HTR-8/SVneo (cell line): ENCODE measurements at places on chromosomes 4 and X.

DNA sequence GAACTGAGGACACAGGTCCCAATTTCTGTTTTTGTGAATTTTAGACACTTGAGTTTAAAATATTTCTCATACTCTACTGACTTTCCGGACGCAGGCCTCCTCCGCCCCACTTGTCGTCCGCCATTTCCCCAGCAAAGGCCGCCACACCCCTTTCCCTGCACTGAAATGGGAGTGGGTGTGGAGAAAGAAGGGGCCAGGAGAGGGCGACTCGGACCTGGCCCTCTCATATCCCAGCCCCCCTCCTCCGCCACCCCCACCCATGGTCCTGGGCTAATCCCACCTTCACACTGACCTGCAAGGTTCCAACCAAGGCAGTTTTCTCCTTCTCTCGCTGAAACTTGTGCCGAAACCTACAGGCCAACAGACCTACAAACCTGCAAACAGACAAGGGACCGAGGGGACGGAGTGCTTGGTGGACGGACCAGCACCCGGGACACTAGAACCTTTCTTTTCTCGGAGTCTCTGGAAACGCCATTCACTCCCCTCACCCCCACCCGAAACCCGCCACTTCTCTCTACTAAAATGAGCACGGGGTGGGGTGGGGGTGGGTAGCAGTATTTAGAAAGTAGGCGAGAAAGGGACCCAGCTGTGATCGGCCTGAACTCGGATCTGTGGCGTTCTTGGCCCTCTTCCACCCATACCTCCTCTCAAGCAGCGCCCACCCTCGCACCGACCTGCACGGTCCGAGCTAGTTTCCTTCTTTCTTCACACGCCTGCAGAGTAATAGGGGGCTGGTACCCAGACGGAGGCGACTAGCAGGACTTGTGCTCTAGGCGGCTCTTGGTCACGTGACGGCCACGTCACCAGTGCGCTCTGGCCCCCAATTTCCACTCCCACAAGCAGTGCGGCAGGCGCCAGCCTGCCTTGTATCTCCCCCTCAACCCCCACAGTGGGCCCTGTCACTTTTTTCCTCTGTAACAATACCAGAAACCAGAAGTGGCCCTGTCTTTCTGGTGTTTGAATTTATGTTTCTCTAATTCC lies at the start of gene ARMCX6:
Gene ARMCX6 (minus strand): TSS at position 790 of the 981 bp plus-strand sequence. CDS start 1,380 bp downstream, outside the sequence.
- peak; percentile 31 for DNase-seq

- DNase-seq: no peak
Measured at GRCh38 chr4:153780221-153780620, 8.7 kb downstream of the SFRP2 start.

- no peak for DNase-seq
Measured at GRCh38 chr4:162791226-162791625, 375.5 kb downstream of the NAF1 start.

GRCh38 chr4:149910177-149910576 lies 94.5 kb upstream of the IQCM start:
- no peak for DNase-seq

- DNase-seq: no peak
Measured at GRCh38 chrX:131067846-131068745, 9.9 kb downstream of the ARHGAP36 start.

- DNase-seq: no peak
Measured at GRCh38 chrX:72040506-72040905, 91.2 kb downstream of the RTL5 start.

DNA sequence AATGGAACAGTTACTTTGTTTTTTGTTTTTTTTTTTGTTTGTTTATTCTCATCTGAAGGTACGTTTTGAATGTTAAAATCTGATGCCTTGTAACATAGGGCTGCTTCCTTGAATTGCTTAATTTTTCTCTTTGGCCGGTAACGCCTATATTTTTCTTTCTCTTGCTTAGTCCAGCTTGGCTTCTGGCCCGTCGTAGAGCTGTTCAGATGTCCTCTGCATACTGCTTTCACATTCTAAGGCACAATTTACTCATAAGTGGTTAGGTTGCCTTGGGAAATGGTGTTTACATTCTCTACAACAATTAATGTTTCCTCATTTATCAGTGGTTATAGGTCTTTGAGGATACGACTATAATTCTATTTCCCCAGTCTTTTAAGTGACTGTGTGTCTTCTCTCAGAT lies 7.9 kb downstream of the NONO start:
- DNase-seq: no peak
